ENCODE measurements at places on chromosomes 5 and 9. TPM values are rescaled to one million over a fixed set of nuclear protein-coding genes. Genes with fewer than 3 reads are reported as not detected.
A peak's percentile ranks its signal among the peaks of the same experiment; 100 is the strongest.

TAF11L13 gene
- polyA plus RNA-seq = not detected

MARCHF3 gene
- polyA plus RNA-seq = 4.6 TPM

ACTBL2 gene
- not detected for polyA plus RNA-seq

RAD1 gene
- polyA plus RNA-seq = 17.6 TPM

OCLN gene
- 0.08 TPM for polyA plus RNA-seq

PKD2L2 gene
- polyA plus RNA-seq = 0.30 TPM

EIF4E1B gene
- polyA plus RNA-seq = not detected

GRCh38 chr5:81601919-81602318, 149.0 kb downstream of the SSBP2 start:
- H3K36me3 ChIP-seq = peaks cover 9% of the 10 kb centered on the region
- no peak overlapping the region for H3K27ac ChIP-seq
- H3K27me3 ChIP-seq = no peaks in the 10 kb centered on the region

GRCh38 chr5:122757285-122757684, 17.6 kb upstream of the SNX2 start:
- DNase-seq = no peak
- H3K27me3 ChIP-seq = no peaks in the 10 kb centered on the region
- H3K27ac ChIP-seq = no peak overlapping the region
- no peaks in the 10 kb centered on the region for H3K4me1 ChIP-seq
- no peak overlapping the region for H3K4me3 ChIP-seq

GRCh38 chr5:149656576-149657182, 73.4 kb upstream of the PPARGC1B start:
- H3K27ac ChIP-seq = no peak overlapping the region
- peaks cover 2% of the 10 kb centered on the region for H3K27me3 ChIP-seq
- H3K36me3 ChIP-seq = no peaks in the 10 kb centered on the region
- DNase-seq = no peak
- H3K4me1 ChIP-seq = no peaks in the 10 kb centered on the region

GRCh38 chr5:35213608-35214007, 16.7 kb downstream of the PRLR start:
- H3K27ac ChIP-seq = no peak overlapping the region
- no peaks in the 10 kb centered on the region for H3K36me3 ChIP-seq
- no peak for DNase-seq
- H3K27me3 ChIP-seq = peaks cover 2% of the 10 kb centered on the region
- H3K4me3 ChIP-seq = no peak overlapping the region

- H3K4me1 ChIP-seq = no peaks in the 10 kb centered on the region
- H3K4me3 ChIP-seq = no peak overlapping the region
- H3K27me3 ChIP-seq = no peaks in the 10 kb centered on the region
- H3K27ac ChIP-seq = no peak overlapping the region
- DNase-seq = peak; percentile 19
These were observed 64.4 kb downstream of the FAM114A2 start for GRCh38 chr5:153974131-153974812.

DNA sequence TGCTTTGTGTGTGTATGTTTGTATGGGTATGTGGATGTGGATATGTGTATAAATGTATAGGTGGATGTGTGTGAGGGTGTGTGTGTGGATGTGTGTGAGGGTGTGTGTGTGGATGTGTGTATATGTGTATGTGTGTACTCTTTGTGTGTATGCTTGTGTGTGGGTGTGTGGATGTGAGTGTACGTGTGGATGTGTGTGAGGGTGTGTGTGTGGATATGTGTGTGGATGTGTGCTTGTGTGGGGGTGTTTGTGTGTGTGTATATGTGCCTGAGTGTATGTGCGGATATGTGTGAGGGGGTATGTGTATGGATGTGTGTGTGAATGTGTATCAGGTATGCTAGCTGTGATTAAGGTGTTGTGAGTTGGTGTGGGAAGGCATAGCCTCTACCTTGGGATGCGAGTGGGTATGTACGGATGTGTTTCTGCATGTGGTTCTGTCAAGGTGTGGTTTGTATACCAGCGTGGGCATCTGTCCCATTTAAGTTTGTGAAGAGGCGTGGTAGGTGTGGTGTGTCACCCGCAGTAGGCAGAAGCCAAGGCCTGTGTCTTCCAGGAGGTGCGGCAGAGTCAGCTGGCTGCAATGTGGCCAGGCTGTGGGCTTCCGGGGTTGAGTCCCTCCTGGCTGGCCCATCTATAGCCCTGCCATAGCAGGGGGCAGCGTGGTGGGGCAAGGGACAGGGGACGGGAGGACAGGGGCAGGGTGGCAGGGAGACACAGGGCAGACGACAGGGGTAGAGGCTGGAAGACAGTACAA, 155.8 kb downstream of the DAB2IP start:
- no peaks in the 10 kb centered on the region for H3K36me3 ChIP-seq
- DNase-seq = no peak
- H3K27me3 ChIP-seq = no peaks in the 10 kb centered on the region
- H3K4me3 ChIP-seq = no peak overlapping the region
- no peaks in the 10 kb centered on the region for H3K4me1 ChIP-seq

- no peaks in the 10 kb centered on the region for H3K36me3 ChIP-seq
- peaks cover 13% of the 10 kb centered on the region for H3K4me1 ChIP-seq
- peaks cover 3% of the 10 kb centered on the region for H3K27me3 ChIP-seq
- H3K27ac ChIP-seq = no peak overlapping the region
- no peak overlapping the region for H3K4me3 ChIP-seq
These were observed 11.5 kb downstream of the GPR150 start for GRCh38 chr5:95631255-95631958.

DNA sequence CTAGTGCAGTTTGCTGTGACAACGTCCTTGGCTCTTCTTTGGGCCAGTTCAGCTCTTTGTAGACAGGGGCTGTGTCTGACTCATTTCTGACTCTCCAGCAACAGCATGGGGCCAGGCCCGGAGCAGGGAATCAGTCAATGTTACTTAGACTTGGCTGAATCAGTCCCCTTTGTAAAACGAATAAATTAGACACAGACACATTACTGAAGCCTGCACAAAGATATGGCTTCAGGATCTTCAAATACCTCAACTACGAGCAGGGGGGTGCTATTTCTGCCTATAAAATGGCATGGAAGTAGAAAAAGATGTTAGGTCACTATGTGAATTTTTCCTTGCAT, 204.7 kb downstream of the TTLL11 start:
- H3K27me3 ChIP-seq = no peaks in the 10 kb centered on the region
- no peak for DNase-seq
- H3K4me1 ChIP-seq = no peaks in the 10 kb centered on the region
- H3K27ac ChIP-seq = no peak overlapping the region

- no peak overlapping the region for H3K4me3 ChIP-seq
- no peaks in the 10 kb centered on the region for H3K4me1 ChIP-seq
- no peaks in the 10 kb centered on the region for H3K36me3 ChIP-seq
- H3K27me3 ChIP-seq = no peaks in the 10 kb centered on the region
These were observed 1121.6 kb downstream of the MAT2B start for GRCh38 chr5:164627021-164627420.

GRCh38 chr5:176466245-176466871, 18.2 kb downstream of the FAF2 start:
- no peak overlapping the region for H3K4me3 ChIP-seq
- no peaks in the 10 kb centered on the region for H3K36me3 ChIP-seq
- peak overlapping the region; percentile 33 for H3K27ac ChIP-seq
- H3K27me3 ChIP-seq = no peaks in the 10 kb centered on the region
- no peak for DNase-seq

- no peaks in the 10 kb centered on the region for H3K4me1 ChIP-seq
- no peak overlapping the region for H3K4me3 ChIP-seq
- H3K27ac ChIP-seq = no peak overlapping the region
- no peaks in the 10 kb centered on the region for H3K27me3 ChIP-seq
- peaks cover 12% of the 10 kb centered on the region for H3K36me3 ChIP-seq
- DNase-seq = no peak
These were observed 70.2 kb downstream of the XRCC4 start for GRCh38 chr5:83147593-83147992.

DNA sequence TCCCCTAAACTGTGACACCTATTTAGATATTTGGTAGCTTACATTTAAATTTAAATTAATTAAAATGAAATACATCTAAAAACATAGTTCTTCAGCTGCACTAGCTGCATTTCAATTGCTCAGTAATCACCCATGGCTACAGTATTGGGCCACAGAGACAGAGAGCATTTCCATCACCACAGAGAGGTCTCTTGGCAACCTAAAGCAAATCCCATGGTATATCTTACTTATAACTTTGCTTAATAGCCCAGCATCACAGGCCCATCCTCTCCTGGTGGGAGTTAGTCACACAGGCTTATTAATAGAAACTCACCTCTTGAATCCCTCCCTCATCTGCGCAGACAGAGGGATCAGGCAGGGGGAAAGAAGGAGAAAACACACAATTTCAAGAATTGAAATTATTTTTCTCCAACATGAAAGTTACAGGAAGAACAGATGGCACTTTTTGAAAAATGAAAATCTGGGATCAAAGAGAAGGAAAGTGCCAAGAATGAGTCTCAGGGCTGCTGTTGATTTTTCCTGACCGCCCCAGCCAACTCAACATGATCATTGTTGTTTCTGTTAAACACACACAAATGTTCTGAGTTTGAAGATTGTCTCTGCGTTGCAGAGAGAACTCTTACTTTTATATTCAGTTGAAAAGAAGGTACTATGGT, 144.6 kb downstream of the CMYA5 start:
- peaks cover 5% of the 10 kb centered on the region for H3K27me3 ChIP-seq
- no peak overlapping the region for H3K4me3 ChIP-seq
- H3K4me1 ChIP-seq = no peaks in the 10 kb centered on the region
- no peak overlapping the region for H3K27ac ChIP-seq
- no peaks in the 10 kb centered on the region for H3K36me3 ChIP-seq

DNA sequence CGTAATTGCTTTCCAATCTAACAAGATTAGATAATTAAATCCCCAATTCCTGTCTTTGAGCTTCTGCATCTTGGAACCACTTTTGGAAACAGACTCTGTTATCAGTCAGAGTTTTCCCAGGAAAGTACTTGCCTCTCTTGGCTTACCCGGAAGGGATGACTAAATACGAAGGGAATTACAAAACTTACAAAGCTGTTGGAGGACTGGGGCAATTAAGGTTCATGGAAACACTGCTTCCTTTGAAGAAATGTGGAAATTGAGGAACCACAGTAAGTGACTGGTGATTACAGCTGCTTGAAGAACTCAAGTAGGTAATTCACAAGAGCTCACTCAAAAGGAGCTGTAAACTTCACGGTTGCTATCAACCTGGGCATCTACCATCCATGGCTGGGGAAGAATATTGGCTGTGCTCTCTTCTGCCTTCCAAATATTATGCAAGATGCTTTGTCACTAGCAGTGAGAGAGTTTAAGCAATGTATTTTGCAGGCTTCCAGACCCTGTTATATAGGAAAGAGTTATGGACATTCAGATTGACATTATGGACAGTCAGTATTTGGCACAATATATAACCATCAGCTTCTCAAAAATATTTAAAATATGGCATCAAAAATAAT, 104.6 kb upstream of the MAN2A1 start:
- no peaks in the 10 kb centered on the region for H3K27me3 ChIP-seq
- H3K4me1 ChIP-seq = no peaks in the 10 kb centered on the region
- no peaks in the 10 kb centered on the region for H3K36me3 ChIP-seq

GRCh38 chr5:134524826-134525682, at the start of gene JADE2:
TSS of gene JADE2 (plus strand) at chr5:134525670. CDS start at chr5:134535858, 10,188 bp downstream.
- peak within 1 kb of the TSS; percentile 99 for H3K4me3 ChIP-seq
- peaks cover 37% of the 10 kb centered on the region for H3K4me1 ChIP-seq
- peak; percentile 95 for DNase-seq
- no peaks in the 10 kb centered on the region for H3K36me3 ChIP-seq

Data from immature natural killer cell (primary cell).